Activated naive CD4-positive, alpha-beta T cell (primary cell): ENCODE measurements at places on chromosomes 11 and 22.
A peak's percentile ranks its signal among the peaks of the same experiment; 100 is the strongest.

DNA sequence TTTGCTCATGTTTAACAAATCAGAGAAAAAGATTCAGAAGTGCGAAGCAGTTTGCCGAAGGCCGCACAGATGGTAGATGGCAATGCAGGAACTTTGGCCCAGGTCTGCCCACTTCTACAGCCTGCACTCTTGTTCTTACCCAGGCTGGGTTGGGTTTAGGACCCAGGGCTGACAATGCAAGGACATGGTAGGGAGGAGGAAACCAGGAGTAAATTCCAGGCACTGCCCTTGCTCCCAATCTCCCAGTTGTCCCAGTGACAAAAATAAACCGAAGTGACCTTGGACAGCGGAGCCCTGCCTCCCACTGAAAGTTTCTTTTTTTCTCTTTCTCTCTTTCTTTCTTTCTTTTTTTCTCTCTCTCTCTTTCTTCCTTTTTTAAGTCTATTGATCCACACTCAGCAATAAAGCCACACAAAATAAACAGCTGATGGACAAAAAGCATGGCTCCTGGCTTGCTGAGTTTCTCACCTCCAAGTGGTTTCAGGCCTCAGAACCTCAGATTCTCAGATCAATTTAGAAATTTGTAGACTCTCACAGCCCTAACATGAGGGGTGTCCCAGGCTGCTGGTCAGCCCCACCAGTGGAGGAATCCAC lies 33.5 kb upstream of the FCHSD2 start:
- DNase-seq = no peak

DNA sequence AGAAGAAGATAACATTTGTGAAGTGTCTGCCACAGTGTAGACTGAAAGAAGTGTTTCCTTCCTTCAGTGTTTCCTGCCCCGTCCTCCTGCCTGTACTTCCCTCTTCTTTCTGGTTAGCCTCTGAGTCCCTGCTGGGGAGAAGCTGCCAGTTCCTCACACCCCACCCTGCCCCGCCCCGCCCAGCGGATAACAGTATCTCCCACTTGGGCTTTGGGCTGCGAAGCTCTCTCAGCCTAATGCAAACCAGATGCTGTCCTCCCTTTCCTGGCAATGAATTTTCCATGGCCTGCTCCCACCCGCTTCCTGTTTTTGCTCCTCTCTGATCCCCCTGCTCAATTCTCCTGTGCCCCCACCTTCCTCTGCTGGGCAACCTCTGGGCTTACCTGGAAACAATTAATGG lies 5.2 kb upstream of the RAB3IL1 start:
- no peak for DNase-seq

DNA sequence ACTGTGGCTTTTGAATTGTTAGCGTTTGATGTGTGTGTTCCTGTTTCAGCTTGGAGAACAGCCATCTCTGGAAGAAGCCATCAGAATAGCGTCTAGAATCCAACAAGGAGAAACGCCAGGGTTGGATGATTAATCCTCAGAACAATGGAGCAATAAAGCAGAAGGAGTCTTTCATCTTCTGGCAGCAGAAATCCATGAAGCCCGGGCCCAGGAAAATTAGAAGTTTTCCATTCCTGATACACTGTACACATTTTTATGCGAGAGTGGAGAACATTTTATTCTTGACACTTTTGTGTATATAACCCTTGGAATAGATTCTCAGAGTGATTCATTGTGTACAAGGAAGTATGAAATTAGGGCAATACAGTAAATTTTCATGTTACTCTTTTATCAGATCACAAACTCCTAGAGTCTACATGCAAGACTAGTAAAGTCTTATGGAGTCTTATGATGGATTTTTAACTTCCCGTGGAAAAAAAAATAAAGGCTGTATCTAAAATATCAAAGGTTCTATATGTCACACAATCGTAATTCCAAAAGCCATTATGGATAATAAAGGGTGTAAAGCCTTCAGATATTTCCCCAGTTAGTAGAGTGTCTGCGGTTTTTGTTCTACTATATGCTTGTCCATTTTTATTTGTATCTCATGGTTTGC lies 45.9 kb upstream of the WEE1 start:
- no peak for DNase-seq

- DNase-seq = no peak
Measured at GRCh38 chr11:33617672-33618350, 82.8 kb downstream of the C11orf91 start.

GRCh38 chr11:126224647-126225294 lies 13.2 kb downstream of the FAM118B start:
- no peak for DNase-seq

- DNase-seq = no peak
Measured at GRCh38 chr11:117796456-117796871, 552 bp downstream of the DSCAML1 start.

DNA sequence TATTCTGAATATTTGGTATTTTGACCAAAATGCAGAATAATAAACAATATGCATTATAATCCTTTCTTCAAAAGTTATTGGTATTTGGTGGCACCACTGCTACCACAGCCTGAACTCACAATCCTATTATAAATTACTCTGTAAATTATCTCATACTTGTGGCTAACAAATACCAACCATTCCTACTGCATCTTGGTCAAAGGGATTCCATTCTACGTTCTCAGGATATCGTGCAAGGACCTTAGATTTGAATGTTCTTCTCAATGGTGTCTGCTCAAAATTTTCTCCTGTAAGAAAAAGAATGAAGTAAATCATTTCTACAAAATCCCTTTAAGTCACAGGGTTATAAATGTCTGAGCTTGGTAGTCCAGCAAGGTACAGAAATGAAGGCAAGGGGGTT lies 58.7 kb downstream of the DENND5A start:
- DNase-seq = no peak

- no peak for DNase-seq
Measured at GRCh38 chr22:27335102-27335660, 466.4 kb downstream of the MN1 start.

DNA sequence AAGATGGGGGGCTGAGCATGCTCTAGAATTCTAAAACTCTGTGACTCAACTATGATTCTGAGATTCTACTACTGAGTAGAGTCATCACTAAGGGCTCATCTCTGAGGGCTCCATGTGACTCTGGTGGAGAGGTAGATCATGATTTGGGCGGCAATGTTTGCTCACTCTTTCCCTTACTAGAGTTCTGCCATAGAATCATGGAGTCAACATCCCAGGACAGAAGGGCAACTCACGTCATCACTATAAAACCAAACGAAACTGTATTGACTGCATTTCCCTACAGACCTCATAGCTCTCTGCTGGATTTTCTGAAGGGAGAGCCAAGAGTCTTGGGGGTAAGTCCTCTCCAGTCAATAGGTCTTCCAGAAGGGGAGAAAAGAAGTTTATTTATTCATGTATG lies at the start of gene MS4A14:
Gene MS4A14 (plus strand): TSS at position 78 of the 400 bp plus-strand sequence. CDS start 120 bp downstream, at position 198.
- no peak for DNase-seq

- DNase-seq = no peak
Measured at GRCh38 chr11:67616431-67617242, 9.9 kb downstream of the NDUFV1 start.

GRCh38 chr22:46007003-46007847 lies 30.3 kb upstream of the WNT7B start:
- no peak for DNase-seq

DNA sequence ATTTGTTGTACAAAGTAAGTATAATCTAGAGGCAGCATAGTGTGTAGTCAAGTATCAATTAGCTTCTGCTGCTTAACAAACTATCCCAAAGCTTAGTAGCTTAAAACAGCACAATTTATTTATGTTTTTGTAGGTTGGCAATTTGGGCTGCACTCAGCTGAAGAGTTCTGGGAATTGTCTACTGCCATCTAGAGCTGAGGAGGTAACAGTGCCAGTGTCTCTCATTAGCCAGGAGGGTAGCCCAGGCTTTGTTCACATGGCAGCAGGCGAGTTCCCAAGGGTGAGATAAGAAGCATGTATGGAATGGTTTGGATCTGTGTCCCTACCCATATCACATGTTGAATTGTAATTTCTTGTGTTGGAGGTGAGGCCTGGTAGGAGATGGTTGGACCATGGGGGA lies 45.8 kb upstream of the SLN start:
- DNase-seq = no peak

DNA sequence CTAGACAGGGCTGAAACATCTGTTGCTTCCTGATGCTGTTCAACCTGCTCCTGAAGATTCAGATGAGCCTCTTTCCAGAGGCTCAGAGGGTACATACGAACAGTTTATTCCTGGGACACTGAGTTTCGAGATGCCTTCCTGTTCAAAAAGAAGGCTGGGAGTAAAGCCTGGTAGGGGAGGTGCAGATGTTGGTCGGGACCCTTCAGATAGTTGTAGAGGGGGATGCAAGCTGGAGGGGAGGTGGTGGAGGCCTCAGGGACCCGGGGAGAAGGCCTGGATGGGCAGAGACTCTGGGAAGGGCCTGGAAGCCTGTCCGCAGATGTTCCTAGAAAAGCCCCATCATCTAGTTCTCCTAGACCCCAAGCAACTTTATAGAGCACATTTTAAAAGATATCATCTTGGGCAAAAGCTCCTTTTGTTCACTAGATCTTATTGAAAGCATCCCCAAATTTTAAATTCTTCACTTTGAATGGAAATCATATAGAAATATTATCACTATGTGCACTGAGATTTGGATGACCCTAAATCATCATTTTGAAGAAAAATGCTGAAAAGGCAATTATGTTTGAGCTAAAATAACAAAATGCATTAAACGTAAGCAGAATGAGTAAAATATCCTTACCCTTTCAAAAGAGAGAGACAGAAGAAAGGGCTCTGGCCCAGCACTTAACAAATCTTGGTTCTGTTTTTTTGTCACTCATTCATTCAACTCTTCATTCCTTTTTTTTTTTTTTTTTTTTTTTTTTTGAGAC lies 41.2 kb downstream of the RTL6 start:
- DNase-seq = no peak

- no peak for DNase-seq
Measured at GRCh38 chr22:31098632-31099110, 8.7 kb downstream of the SELENOM start.

GRCh38 chr11:61969391-61969758 lies 1.9 kb upstream of the FTH1 start:
- DNase-seq = no peak

- DNase-seq = no peak
Measured at GRCh38 chr11:26741036-26741435, 19.2 kb upstream of the SLC5A12 start.

GRCh38 chr11:58075781-58076180 lies 45.0 kb downstream of the OR6Q1 start:
- DNase-seq = no peak

DNA sequence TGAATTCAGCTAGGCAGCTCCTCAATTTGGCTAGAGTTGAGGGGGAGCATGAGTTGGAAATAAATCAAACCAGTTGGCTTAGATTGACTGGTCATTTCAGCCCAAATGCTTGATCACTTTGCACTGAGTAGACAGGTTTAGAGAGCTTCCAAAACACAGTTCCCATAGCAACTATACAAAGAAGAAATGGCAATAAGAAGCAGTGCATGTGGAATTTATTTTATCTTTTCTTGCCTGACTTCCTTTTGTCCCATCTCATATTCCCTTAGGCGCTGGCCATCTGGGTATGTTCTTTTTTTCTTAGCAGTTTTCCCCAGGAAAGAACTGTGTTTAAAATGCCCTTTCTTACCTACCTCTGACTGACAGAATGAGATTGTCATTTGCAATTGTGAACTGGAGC lies 38.7 kb upstream of the C11orf87 start:
- DNase-seq = no peak

GRCh38 chr22:37077802-37078448 lies 26.4 kb downstream of the KCTD17 start:
- DNase-seq = peak; percentile 78

GRCh38 chr11:94030059-94030458 lies 8.9 kb downstream of the HEPHL1 start:
- DNase-seq = no peak

- DNase-seq = no peak
Measured at GRCh38 chr22:22896601-22897000, 9.0 kb downstream of the IGLL5 start.

DNA sequence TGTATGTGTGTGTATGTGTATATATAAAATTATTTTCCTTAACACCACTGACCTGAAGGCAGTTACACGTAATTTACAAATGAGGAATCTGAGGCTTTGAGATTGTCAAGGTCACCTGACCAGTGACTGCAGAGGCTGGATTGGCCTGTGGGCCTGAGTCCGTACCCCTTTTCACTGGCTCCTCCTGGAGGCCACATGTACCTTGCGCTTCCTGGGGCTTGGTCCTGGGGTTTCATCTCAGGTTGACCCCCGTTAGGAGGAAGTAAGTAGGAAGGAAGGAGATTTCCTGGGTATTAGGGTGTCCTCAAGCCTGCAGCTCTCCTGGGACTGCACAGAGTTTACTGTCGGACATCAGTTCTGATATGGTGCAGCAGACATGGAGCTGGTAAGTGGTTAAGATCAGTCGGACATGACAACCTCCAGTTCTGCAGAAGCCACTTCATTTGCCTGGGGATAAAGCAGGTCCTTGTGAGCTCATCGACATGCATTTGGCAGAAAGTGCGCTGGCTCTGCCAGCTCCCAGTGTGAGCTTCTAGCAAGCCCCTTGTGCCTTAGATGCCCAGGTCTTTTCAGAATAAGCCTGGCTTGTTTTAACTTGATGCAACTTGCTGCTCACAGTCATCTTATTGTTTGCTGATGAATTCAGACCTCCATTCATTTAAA lies 36.6 kb downstream of the ST3GAL4 start:
- DNase-seq = no peak

DNA sequence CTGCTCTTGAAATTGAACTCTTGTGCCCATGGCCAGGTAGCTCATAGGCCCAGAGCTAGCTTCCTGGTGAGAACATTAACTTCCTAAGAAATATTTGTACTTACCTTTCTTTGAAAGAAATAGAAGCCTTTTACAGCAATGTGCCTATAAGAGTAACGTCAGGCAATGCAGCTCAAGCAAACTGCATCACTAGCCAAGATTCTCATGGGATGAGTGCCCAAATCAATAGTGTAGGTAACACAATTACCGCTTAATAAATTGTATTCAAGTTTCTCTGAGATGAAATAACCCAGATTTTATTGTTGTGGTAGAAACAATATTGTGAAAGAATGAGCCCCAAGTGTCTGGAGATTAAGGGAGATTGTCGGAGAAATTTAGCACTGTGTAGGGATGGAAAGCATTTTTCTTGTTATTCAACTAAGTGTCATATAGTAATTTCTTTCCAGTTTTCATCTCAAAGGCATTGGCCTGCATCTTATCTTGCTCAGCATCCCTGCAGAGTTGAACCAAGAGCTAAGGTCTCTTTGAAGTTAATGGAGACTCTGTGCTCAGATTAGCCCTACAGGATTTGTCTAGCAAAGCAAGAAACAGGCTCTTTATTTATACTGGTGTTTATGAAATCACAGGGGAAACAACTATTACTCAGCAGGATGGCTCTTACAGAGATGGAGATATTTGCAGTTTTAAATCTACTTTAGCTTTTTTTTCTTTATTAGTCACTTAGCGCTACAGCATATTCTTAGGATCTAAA lies 321.0 kb upstream of the PDGFD start:
- no peak for DNase-seq
